ENCODE measurements at places on chromosomes 4 and X.

- no peak for DNase-seq
Observed at GRCh38 chr4:141309874-141310273, 89.2 kb downstream of the ZNF330 start.

DNA sequence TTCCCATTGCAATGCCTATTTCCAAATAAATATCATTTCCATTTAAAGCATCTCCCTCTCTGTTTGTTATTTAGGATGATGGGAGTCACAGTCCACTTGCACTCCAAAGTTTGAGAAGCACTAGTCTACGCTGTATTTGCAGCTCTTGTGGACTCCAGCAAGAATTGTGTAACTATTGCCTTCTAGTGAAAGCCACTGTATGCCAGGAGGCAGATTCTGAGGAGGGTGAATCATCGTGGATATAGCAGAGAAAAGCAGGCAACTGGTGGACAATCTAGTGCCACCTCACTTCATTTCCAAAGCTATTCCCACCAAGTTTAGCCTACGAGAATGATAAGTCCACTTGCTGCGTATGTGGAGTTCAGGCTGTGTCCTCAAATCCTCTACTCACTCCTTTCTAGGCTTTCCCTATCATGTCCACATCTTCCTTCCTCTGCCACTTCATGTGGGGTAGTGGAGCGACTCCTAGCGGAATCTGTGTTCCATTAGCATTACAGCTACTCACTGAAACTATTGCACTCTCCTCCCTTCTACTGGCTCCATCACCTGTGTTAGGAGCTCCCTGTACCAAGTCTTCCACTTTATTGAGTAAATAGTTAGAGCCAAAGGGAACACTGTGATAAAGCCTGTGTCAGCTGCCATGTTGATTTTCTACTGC, 501.8 kb upstream of the GALNT7 start:
- DNase-seq: peak; percentile 0

GRCh38 chrX:13852001-13852695, 35.3 kb upstream of the GPM6B start:
- DNase-seq: no peak

- DNase-seq: no peak
Observed at GRCh38 chrX:148691456-148691855, 191.0 kb downstream of the AFF2 start.

DNA sequence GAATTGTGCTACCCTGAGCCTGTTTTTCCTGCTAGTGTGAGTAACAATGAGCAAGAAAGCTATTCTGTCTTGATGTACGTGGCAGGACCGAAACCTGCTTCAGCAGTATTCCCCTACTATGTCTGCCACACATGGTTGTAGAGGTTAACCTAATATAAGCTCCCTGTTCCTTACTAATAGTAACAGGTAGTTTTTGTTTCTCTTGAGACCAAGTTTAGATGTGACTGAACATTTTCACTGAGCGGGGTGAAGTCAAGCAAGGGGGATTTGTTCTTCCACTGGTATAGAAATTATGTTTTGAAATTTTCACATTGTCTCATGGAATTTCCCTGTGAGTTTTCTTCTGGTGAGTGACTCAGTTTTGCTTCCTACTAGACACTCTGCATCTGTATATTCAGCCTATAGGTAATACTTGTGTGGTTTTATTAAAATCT, 37.3 kb downstream of the RRAGB start:
- no peak for DNase-seq

GRCh38 chr4:17846266-17846665, 35.5 kb downstream of the NCAPG start:
- no peak for DNase-seq

- DNase-seq: no peak
Observed at GRCh38 chr4:33150525-33150910, 2430.3 kb downstream of the PCDH7 start.

- no peak for DNase-seq
Observed at GRCh38 chrX:70437921-70438665, 6.5 kb upstream of the DLG3 start.

DNA sequence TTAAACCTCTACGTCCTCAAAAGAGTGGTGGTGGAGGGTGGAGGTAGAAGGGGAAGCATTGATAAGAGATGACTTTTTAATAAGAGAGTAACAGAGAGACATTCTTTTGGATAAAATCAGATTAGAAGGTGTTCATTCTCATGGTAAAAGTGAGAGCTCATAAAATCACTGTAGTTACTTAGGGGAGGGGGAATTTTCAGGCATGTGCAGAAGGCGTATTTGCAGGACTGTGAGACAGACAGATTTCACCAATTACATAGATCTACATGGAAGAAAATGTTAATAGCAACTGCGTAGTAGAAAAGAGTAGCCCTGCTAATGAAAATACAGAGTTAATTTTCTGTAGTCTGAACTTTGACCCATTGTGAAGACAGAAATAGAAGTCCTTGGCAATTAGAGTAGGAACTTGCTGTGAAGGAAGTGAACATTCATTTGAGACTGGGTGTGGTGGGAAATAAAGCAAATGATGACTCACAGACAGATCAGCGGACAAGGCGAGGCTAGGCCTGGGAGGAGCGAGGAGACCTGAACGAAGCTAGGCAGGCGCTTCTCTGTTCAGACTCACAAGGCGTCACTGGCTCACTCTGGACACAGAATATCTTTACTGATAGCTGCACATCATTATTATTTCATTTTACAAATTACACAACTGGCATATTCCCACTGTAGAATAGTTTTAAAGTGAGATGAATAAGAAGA, 57.2 kb upstream of the FAM9C start:
- no peak for DNase-seq

- DNase-seq: no peak
Observed at GRCh38 chrX:11555759-11556158, 110.0 kb downstream of the ARHGAP6 start.

DNA sequence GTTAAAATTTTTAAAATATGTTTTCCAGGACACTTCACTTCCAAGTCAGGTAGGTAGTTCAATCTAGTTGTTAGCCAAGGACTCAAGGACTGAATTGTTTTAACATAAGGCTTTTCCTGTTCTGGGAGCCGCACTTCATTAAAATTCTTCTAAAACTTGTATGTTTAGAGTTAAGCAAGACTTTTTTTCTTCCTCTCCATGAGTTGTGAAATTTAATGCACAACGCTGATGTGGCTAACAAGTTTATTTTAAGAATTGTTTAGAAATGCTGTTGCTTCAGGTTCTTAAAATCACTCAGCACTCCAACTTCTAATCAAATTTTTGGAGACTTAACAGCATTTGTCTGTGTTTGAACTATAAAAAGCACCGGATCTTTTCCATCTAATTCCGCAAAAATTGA, 49.7 kb downstream of the XIAP start:
- DNase-seq: no peak

- DNase-seq: no peak
Observed at GRCh38 chr4:182102576-182102975, 140.6 kb upstream of the TENM3 start.

- peak; percentile 81 for DNase-seq
Observed at GRCh38 chrX:110407910-110408545, 49.4 kb downstream of the RTL9 start.

DNA sequence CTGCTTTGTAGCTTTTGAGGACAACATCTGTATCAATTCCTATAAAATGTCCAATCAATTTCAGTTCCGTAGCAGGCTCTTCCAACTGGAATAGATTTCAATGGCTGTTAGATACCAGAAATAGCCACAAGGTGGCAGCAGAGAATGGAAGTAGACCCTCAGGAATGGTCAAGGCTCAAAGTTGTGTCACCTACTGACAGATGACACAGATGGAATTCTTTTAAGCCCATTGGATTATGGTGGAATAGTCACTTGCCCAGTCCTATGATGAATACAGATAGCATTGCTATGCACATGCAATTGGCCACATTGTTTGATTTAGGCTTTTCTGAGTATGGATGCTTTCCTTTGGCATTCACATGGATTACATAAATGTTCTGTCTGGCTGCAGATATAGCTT, 130.4 kb upstream of the RADX start:
- DNase-seq: peak; percentile 46

GRCh38 chrX:78831523-78831922, 84.0 kb downstream of the LPAR4 start:
- DNase-seq: no peak

DNA sequence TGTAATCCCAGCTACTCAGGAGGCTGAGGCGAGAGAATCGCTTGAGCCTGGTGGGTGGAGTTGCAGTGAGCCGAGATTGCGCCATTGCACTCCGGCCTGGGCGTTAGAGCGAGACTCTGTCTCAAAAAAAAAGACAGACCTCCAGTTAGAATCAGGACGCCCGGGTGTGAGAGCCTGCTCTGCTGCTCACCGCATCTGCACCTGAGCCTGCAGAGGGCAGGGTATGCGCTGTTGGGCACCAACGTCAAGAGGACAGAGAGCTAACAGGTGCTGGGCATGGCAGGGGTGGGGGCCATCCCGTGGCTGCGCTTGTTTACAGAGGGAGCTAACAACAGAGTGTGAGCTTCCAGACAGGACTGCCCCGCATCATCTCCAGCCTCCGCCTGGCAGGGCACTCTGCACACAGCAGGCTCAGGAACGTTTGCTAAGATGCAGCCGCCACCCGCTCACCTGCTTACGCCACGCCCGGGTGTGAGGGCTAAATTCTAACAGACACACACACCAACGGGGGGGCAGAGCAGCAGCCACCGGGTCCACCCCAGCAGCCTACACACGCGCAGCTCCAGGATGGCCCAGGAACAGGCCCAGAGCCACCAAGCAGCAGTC, 50.0 kb upstream of the CPLX1 start:
- DNase-seq: no peak

- DNase-seq: no peak
Observed at GRCh38 chr4:183447646-183448045, 3.2 kb downstream of the CDKN2AIP start.

- no peak for DNase-seq
Observed at GRCh38 chr4:72507167-72507566, 61.9 kb downstream of the ADAMTS3 start.

GRCh38 chr4:18931643-18932377, 910.3 kb upstream of the LCORL start:
- no peak for DNase-seq

DNA sequence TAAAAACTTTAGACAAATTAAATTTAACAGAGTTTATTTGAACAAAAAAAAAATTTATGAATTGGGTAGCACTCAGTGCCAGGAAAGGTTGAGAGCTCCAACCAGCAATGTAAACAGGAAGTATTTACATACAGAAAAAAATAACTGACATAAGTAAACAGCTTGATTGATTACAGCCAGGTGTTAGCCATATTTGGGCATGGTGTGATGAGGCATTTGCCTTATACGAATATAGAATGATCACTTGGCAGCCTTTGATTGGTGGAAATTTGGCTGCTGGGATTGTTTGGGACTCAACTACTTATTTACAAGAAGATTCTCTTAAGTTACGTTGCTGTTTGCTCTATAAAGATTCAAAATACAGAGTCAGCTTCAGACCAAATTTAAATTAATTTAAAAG, 172.0 kb downstream of the ADAM29 start:
- DNase-seq: no peak

DNA sequence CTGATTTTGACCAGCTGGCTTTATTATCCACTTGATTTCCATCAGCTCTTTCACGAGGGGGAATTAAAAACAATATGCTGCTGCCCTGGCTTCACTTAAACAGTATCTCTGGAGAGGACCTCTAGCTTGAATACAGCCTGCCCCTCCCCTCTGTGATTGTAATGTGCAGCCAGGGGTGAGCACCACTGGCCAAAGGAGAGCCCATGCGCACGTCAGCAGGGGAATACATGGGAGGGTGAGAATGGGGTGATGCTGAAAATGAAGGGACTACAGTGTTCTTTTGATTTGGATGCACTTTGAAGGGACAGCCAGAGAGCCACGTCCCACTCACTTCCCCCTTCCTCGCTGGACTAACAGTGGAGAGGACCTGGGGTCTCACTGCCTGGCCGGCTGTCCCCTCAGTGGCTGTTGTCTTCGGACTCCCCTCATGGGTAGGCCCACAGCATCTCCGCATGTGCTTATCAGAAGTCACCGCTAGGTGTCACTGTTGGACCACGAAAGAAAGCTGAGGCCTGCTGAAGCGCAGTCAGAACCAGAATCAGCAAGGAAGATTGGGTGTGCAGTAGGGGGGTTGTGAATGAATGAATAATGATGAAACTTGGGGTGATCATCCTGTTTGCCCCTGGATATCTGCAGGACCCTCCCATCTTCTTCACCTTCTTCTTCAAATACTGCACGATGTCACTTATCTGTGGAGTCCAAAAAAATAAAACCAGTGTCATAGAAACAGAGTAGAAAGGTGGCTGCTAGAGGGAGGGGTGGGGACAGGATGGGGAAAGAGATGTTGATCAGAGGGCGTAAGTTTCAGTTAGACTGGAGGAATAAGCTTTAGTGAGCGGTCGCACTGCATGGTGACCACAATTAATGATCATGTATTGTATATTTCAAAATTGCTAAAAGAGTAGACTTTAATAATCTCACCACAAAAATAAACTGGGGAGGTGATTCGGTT, 32.8 kb downstream of the CLCN4 start:
- DNase-seq: peak; percentile 54

DNA sequence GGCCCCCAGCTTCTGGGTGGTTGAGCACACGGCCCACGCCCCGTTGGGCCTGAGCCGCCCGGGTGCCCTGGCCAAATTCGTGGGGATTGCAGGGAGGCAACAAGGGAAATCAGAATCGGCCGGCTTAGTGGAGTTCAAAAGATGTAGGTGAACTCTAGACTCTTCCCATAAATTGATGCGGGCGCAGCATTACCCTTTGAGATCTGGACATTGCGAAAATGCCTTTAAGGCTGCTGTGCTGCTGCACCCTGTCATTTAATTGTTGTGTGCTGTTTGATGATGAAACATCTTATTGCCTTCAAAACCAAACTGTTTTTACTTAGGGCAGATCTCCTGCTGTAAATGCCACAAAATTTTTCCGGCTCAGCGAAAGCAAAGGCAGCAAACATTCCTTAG, 409 bp upstream of the MPP1 start:
- DNase-seq: no peak

GRCh38 chrX:7127056-7127455, 20.5 kb upstream of the STS start:
- DNase-seq: no peak

GRCh38 chr4:5470318-5471198, 237.8 kb downstream of the EVC2 start:
- DNase-seq: no peak
